Mesendoderm (in vitro differentiated cells): ENCODE measurements at places on chromosomes 7 and 10.

DNA sequence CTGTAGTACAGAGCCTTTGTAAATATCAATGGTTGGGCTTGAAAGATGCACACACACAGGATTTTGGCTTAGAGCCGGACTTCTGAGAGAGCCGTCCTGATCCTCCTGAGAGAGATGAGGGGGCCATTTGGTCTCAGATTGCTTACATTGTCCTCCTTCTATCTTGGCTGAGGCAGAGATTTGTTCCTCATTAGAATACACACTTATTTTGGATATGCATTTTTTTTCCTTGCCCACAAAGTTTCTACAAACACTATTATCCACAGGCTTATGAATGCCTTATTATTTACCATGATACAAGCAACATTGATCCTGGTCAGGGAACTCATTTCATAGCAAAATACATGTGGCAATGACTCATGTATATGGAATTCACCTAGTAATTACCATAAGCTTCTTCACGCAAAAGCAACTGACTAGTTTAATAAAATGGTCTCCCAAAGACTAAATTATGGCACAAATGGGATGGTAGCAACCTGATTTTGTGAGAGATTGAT, 175.3 kb downstream of the MDFIC start:
- no peak overlapping the region for H3K4me3 ChIP-seq
- no peaks in the 10 kb centered on the region for H3K36me3 ChIP-seq
- DNase-seq = peak; percentile 64
- no peak overlapping the region for H3K27ac ChIP-seq
- no peaks in the 10 kb centered on the region for H3K4me1 ChIP-seq
- no peaks in the 10 kb centered on the region for H3K27me3 ChIP-seq

DNA sequence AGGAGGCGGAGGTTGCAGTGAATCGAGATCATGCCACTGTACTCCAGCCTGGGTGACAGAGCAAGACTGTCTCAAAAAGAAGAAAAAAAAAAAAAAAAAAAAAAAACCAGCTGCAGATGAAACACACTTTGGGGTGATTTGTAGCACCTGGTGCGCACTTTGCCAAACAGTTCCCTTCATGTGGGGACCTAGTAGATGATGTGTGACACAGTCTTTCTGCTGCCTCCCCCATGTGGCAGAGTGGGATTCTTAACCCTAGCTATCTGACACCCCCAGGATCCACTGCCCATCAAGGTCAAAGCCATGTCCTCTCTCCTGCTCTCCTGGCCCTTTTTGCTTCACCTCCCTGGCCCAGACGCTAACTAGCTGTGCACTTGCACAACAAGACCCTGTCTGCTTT, 52.1 kb upstream of the PDZD8 start:
- H3K27me3 ChIP-seq = no peaks in the 10 kb centered on the region
- no peak overlapping the region for H3K27ac ChIP-seq
- H3K4me1 ChIP-seq = peaks cover 1% of the 10 kb centered on the region
- no peak for DNase-seq
- no peaks in the 10 kb centered on the region for H3K36me3 ChIP-seq

DNA sequence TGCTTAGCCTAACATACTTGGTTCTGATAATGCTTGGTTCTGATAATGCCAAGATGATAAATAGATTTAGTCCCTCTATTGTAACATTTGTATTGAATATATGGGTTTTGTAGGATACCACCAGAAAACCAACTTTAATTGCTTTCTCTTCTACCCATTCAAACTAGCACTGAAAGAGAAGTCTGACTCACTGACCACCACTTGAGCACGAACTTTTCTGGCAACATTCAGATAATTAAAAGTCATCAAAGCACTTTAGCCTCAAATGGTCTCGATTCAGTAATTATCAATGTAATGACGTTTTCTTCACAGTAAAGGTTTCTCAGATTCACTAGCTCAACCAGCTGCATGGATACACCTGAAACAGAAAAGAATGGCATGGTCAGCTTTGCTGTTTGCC, 63.0 kb downstream of the HDAC9 start:
- no peaks in the 10 kb centered on the region for H3K27me3 ChIP-seq
- H3K4me3 ChIP-seq = no peak overlapping the region
- H3K27ac ChIP-seq = no peak overlapping the region

- H3K4me1 ChIP-seq = no peaks in the 10 kb centered on the region
- no peaks in the 10 kb centered on the region for H3K27me3 ChIP-seq
- H3K4me3 ChIP-seq = no peak overlapping the region
- H3K27ac ChIP-seq = no peak overlapping the region
- DNase-seq = no peak
These were observed 27.7 kb upstream of the PRKCQ start for GRCh38 chr10:6607778-6608177.

DNA sequence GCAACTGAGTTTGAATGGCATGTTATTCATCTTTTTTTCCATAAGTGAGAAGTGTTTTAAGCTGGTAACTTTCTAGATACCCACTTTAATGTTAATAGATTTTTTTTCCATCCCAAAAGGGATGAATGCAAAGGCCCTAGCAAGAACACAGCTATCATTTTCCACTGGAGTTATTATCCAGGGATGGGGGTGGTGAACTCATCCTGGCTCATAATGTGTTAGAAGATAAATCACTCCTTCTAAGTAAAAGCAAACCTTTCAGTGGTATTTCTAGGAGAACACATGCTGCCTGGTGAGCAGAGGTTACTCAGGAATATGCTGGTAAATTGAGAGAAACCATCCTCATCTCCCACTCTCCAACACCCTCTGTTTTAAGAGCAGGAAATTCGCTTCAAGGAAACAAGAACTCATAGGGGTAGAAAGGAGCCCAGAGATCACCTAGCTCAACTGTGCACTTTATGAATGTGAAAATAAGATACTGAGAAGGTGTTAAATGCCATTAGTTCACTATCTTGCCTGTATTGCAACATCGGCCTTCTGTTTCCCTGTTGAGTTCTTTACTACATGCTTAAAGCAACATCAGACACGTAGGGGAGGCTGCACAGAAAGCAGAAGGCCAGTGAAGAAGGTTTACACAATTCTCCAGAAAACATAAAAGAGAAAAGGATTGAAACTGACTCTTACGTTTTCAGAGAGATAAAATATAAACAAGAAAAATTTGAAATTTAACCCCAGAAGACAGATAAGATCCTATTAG, 264.0 kb upstream of the PRKCQ start:
- H3K4me1 ChIP-seq = no peaks in the 10 kb centered on the region
- H3K27me3 ChIP-seq = no peaks in the 10 kb centered on the region
- DNase-seq = no peak
- no peak overlapping the region for H3K27ac ChIP-seq
- no peaks in the 10 kb centered on the region for H3K36me3 ChIP-seq

GRCh38 chr7:50599385-50599784, 34.2 kb upstream of the DDC start:
- no peaks in the 10 kb centered on the region for H3K27me3 ChIP-seq
- no peak overlapping the region for H3K27ac ChIP-seq
- no peak for DNase-seq

DNA sequence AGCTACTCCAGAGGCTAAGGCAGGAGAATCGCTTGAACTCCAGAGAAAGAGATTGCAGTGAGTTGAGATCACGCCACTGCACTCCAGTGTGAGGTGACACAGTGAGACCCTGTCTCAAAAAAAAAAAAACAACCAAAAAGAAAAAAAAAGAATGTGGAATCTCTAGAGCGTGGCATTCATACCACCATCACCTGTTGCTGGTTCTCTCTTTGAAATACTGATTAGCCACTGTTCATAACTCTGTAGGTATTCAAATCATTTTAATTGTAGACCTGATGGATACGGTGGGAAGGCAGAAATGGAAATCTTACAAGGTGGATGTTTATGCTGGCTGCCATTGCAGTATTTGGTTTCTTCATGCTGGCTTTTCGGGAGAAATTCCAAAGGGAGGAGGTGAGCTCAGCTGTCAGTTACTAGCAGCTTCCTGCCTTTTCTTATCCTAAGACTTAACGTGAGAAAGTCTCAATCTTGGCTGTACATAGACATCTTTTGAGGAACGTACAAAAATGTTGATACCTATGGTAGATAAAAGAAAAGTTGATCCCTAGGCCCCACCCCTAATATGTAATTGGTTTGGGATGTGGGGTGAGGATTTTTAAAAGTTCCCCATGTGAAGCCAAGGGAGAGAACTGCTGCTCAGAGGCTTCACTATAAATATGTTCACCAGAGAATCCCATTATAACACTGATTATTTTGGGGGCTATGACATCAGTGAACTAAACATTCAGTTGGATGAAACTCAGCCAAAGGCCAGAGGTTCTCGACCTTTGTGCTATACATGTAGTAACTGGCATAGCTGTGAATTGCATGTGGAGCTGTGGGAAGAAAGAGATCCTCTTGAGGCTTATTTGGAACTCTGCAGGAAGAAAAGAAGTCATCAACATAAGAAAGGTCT, 26.9 kb upstream of the MKLN1 start:
- no peaks in the 10 kb centered on the region for H3K4me1 ChIP-seq
- H3K36me3 ChIP-seq = no peaks in the 10 kb centered on the region
- H3K27me3 ChIP-seq = no peaks in the 10 kb centered on the region
- no peak overlapping the region for H3K4me3 ChIP-seq
- H3K27ac ChIP-seq = no peak overlapping the region

GRCh38 chr7:47335557-47336471, 246.1 kb downstream of the TNS3 start:
- no peaks in the 10 kb centered on the region for H3K36me3 ChIP-seq
- H3K4me1 ChIP-seq = peaks cover 3% of the 10 kb centered on the region

- no peak overlapping the region for H3K4me3 ChIP-seq
- no peak overlapping the region for H3K27ac ChIP-seq
- DNase-seq = peak; percentile 22
- H3K4me1 ChIP-seq = peaks cover 8% of the 10 kb centered on the region
- H3K36me3 ChIP-seq = no peaks in the 10 kb centered on the region
- H3K27me3 ChIP-seq = no peaks in the 10 kb centered on the region
These were observed 86.7 kb downstream of the MDFIC start for GRCh38 chr7:115008465-115009114.

DNA sequence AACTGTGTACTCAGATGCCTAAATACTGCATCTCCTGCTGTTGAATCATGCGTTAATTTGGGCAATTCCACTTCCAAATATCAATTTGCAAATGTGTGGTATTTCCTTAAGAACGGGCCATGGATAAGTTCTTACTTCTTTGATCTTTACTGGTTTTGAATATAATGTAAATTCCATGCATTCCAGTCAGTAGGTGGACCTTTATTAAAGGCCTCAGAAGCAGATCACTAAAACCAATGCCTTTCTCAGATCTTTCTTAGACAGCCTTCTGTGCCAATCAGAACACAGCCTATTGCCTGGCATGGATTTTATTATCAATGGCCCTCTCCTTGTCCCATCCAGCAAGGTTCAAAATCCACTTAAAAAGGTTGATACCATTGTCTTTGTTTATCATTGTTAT, 21.5 kb upstream of the POM121L12 start:
- no peaks in the 10 kb centered on the region for H3K27me3 ChIP-seq
- DNase-seq = peak; percentile 80
- H3K4me1 ChIP-seq = no peaks in the 10 kb centered on the region
- no peaks in the 10 kb centered on the region for H3K36me3 ChIP-seq
- no peak overlapping the region for H3K27ac ChIP-seq
- H3K4me3 ChIP-seq = no peak overlapping the region

GRCh38 chr10:11576092-11576809, 35.2 kb downstream of the USP6NL start:
- H3K27me3 ChIP-seq = no peaks in the 10 kb centered on the region
- peaks cover 9% of the 10 kb centered on the region for H3K4me1 ChIP-seq
- no peak overlapping the region for H3K27ac ChIP-seq

DNA sequence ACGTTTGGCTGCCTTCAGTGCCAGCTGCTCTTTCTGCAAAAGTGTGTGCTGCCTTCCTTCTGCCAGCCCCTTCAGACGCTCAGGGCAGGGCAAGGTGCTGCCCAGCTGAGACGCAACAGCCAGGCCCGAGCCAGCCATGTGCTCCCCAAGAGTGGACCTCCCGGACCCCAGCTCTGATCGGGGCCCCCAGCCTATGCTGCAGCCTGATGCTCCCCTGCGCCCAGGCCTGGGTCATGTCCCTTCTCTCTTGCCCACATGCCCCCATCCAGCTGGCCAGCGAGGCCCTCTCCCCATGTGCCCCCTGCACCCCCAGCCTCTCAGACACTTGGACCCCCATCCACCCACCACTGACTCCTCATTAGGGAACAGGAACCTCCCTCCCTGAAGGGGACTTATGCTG, 17.8 kb downstream of the WDR86 start:
- H3K4me3 ChIP-seq = no peak overlapping the region
- DNase-seq = no peak
- H3K36me3 ChIP-seq = no peaks in the 10 kb centered on the region
- no peaks in the 10 kb centered on the region for H3K4me1 ChIP-seq

- no peak overlapping the region for H3K27ac ChIP-seq
- H3K36me3 ChIP-seq = no peaks in the 10 kb centered on the region
- H3K27me3 ChIP-seq = no peaks in the 10 kb centered on the region
- H3K4me1 ChIP-seq = no peaks in the 10 kb centered on the region
- no peak for DNase-seq
These were observed 665.9 kb upstream of the PCDH15 start for GRCh38 chr10:55466806-55467504.

DNA sequence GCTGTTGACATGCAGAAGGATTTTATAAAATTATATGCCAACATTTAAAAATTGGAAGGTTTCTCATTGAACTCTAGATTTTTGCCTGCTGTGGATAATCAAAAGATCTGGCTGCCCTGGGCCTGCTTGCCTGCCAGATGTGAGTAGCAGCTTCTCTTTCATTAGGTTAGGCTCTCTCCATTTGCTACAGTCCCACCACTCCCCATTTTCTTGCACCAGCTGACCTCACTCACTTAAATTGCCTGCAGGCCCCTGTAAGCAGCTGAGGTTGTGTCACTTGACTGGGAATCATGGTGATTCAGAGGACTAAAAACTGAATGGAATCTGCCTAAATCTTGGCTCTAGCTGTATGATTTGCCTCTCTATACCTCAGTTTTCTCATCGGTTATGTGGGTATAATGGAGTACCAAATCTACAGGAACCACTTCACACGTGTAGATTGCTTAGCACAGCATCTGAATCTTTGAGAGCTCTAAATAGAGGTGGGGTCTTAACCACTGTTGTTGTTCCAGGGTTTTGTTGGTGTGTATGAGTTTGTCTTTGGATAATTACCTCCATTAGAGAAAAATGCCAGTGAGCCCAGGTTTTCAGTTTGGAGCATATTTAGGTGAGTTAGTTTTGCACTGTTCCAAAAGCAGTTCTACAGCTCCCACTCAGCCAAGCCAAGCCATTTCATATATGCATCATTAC, 18.6 kb upstream of the RAPGEF5 start:
- no peaks in the 10 kb centered on the region for H3K27me3 ChIP-seq
- DNase-seq = peak; percentile 37
- H3K27ac ChIP-seq = no peak overlapping the region
- H3K4me1 ChIP-seq = no peaks in the 10 kb centered on the region

GRCh38 chr10:54808186-54808935, 7.3 kb upstream of the PCDH15 start:
- DNase-seq = no peak
- no peaks in the 10 kb centered on the region for H3K27me3 ChIP-seq
- H3K4me3 ChIP-seq = no peak overlapping the region
- no peaks in the 10 kb centered on the region for H3K4me1 ChIP-seq
- H3K36me3 ChIP-seq = no peaks in the 10 kb centered on the region

GRCh38 chr10:78575400-78575799, 493.4 kb upstream of the ZMIZ1 start:
- no peak overlapping the region for H3K4me3 ChIP-seq
- H3K27ac ChIP-seq = no peak overlapping the region
- H3K4me1 ChIP-seq = no peaks in the 10 kb centered on the region
- DNase-seq = no peak
- no peaks in the 10 kb centered on the region for H3K27me3 ChIP-seq
